ENCODE measurements at places on chromosomes 7 and 10. TPM values are rescaled to one million over a fixed set of nuclear protein-coding genes. Genes with fewer than 3 reads are reported as not detected.

Gene SLC26A5
- 0.55 TPM for total RNA-seq

- no peaks in the 10 kb centered on the region for H3K4me1 ChIP-seq
- no peak for DNase-seq
- no peak overlapping the region for H3K4me3 ChIP-seq
- H3K36me3 ChIP-seq, result no peaks in the 10 kb centered on the region
- H3K27ac ChIP-seq, result no peak overlapping the region
Observed at GRCh38 chr7:114212721-114213429, 201.7 kb upstream of the FOXP2 start.

DNA sequence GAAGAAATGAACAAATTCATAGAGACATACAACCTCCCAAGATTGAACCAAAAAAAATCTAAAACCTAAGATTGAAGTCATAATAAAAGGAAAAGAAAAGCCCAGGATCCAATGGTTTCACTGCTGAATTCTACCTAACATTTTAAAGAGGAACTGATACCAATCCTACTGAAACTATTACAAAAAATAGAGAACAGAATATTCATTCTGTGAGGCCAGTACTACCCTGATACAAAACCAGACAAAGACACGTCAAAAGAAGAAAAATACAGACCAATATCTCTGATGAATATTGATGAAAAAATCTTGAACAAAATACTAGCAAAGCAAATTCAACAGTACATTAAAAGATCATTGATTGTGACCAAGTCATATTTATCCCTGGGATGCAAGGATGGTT is 128.5 kb upstream of the STEAP1 start:
- H3K36me3 ChIP-seq, result no peaks in the 10 kb centered on the region
- no peak overlapping the region for H3K27ac ChIP-seq
- no peak overlapping the region for H3K4me3 ChIP-seq
- no peak for DNase-seq
- no peaks in the 10 kb centered on the region for H3K27me3 ChIP-seq

- DNase-seq, result peak; percentile 71
- no peaks in the 10 kb centered on the region for H3K27me3 ChIP-seq
- H3K4me1 ChIP-seq, result peaks cover 46% of the 10 kb centered on the region
- peaks cover 27% of the 10 kb centered on the region for H3K36me3 ChIP-seq
- no peak overlapping the region for H3K27ac ChIP-seq
Observed at GRCh38 chr10:79346388-79347225, 662 bp upstream of the PPIF start.

- peaks cover 73% of the 10 kb centered on the region for H3K4me1 ChIP-seq
- peaks cover 12% of the 10 kb centered on the region for H3K36me3 ChIP-seq
- peak overlapping the region; percentile 35 for H3K27ac ChIP-seq
Observed at GRCh38 chr10:132400547-132401151, 3.6 kb downstream of the PWWP2B start.

DNA sequence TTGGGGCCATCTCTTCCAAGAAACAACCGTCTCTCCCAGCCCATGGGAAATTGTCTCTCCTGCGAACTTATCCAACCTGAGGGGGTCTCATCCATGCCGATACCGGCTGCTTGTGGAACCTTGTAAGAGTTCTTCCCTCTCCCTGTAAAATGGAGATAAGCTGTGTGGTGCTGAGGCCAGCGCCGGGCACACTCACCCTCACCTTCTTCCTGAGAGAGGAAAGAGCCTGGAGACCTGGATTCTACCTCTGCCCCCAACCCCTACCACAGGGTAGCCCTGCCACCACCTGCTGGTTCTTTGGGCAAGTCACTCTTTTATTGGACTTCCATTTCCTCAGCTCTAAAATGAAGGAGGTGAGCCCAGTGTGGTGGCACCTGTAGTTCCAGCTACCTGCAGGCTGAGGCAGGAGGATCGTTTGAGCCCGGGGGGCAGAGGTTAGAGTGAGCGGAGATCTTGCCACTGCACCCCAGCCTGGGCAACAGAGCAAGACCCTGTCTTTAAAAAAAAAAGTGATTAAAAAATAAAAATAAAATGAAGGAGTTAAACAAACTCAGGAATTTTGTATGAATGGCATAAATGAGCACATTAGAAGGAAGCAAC is 38.4 kb upstream of the PSAP start:
- peaks cover 30% of the 10 kb centered on the region for H3K4me1 ChIP-seq
- no peak for DNase-seq
- no peaks in the 10 kb centered on the region for H3K27me3 ChIP-seq
- H3K4me3 ChIP-seq, result peak overlapping the region; percentile 50
- H3K27ac ChIP-seq, result peak overlapping the region; percentile 86

DNA sequence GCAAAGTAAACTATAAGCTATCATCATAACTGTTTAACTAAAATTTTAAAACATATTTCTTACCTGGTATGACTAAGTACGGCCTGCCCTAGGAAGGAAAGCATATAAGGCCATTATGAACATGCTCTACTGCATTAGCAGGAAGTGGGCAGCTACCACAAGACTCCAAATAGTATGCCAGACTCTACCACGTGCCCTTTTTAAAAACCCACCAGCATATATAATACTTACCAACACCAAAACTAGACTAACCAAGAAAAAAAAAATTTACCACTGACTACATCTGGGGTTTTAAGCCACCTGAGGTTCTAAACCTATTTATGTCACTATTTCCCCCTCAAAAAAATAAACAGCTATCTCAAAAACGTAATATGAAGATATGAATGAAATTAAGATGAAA is 30.1 kb downstream of the NUDCD3 start:
- peaks cover 2% of the 10 kb centered on the region for H3K4me1 ChIP-seq
- H3K27ac ChIP-seq, result no peak overlapping the region
- H3K27me3 ChIP-seq, result no peaks in the 10 kb centered on the region
- no peak overlapping the region for H3K4me3 ChIP-seq

DNA sequence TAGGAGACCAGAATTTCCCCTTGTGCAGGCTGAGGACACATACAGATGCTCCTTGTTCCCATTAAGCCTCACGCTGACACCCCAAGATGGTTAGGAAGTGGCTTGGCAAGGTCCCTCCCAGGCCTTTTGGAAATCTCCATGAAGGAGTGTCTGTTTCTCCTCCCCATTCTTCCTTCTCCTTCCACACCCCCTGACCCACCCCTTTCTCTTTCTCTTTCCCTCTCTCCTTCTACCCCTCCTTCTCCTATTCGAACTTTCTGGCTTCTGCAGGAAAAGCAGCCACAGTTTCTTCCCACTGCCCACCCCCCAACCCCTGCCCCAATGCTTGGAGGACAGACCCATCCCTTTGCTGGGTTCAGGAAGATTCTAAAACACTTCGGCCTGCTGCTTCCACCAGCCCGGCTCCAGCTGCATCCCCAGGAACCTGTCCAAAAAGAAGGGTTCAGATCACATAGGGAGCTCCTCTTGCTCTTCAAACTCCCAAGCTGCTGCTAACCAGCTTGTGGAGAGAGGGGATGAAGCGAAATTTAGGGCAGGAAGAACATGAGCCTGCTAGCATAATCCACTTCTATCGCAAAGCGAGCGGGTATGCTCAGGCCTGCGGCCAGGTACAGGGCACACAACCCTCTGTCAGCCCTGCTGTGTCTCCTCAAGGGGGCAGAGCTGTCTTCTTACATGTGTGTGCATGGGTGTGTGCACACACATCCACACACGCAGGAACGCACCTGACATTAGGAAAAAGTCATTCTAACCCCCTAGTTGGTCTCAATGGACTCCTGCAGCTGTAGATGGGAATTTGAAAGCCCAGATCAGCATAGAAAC is 80.4 kb downstream of the PPP1R3C start:
- no peak for DNase-seq
- peaks cover 26% of the 10 kb centered on the region for H3K4me1 ChIP-seq
- no peak overlapping the region for H3K27ac ChIP-seq
- no peaks in the 10 kb centered on the region for H3K27me3 ChIP-seq

DNA sequence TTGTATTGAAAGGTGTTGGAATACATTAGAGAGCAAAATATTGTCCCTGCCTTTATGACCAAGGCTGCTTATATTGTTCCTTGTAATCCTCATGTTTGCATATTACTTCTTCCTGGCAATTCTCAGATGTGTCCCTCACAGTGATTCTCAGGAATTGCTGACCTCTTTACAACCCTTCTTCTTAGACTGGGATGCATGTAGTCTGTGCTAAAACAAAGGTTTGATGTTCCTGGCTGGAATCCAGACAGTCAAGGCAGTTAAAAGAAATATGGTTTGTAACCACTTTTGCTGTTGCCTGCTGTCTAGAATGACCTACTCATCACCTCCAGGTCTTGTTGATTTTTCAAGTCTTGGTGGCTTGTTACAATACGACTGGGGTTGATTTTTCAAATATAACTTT is 367.6 kb downstream of the HGF start:
- no peaks in the 10 kb centered on the region for H3K36me3 ChIP-seq
- H3K27me3 ChIP-seq, result no peaks in the 10 kb centered on the region
- DNase-seq, result no peak

DNA sequence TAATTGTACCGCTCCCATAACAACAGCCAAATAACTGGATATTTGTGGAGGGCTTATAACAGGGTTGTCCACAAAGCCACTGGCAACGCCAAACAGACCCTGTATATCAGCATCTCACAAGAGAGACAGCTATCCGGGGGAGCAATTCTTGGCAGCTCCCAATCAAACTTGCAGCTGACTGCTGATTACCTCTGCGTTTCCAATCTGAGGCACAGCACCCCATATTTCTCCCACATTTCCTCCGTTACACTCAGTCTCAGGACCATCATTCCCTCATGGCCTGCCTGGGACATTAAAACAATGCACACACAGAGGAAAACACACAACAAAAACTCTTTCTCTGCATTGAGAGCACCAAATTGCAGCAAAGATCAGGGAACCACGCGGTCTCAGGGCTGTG is 67.8 kb upstream of the SDK1 start:
- H3K36me3 ChIP-seq, result no peaks in the 10 kb centered on the region
- no peak overlapping the region for H3K4me3 ChIP-seq
- peaks cover 3% of the 10 kb centered on the region for H3K27me3 ChIP-seq
- no peaks in the 10 kb centered on the region for H3K4me1 ChIP-seq

Gene NUTM2E
- not detected for total RNA-seq

Gene MRLN
- total RNA-seq, result not detected

DNA sequence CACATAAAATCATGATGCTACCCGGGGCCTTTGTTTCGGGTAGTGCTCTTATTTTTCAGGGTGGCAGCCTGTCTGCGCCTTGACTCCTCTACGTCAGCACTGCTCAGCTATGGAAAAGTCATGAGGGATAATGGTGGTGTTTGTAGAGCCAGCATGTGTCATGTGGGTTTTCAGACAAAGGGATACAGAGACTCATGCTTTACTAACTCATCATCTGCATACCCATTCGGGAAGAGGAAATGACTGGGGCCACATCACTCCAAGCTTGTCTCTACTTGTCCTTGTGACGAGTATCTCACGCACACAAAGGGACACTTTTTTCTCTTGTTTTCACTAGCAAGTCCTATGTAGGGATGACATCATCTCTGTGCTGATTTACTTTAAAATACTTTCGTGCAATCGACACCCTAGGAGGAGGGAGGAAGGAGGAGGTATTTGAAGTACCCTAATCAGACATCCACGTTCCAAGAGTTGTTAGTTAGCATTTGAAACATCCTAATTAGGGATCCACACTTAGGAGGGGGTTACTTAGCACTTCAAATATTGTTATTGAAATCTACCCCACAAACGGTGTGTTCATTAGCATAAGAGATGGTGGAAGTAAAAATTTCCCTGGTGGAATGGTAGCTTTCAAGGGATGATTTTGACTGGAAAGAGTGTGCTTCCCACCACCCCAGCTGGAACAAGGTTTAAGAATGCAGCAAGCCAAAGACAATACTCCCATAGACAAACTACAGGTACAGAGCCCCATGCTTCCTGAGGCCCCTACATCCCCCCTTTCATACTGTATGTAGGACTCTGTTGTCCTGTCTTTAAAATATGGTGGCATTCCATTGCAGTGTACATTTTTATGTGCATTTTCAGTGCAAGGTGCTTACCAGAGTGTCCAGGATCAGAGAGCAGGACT is 52.0 kb downstream of the THNSL1 start:
- no peaks in the 10 kb centered on the region for H3K36me3 ChIP-seq
- no peak overlapping the region for H3K4me3 ChIP-seq
- no peaks in the 10 kb centered on the region for H3K27me3 ChIP-seq
- no peak for DNase-seq
- H3K4me1 ChIP-seq, result no peaks in the 10 kb centered on the region

DNA sequence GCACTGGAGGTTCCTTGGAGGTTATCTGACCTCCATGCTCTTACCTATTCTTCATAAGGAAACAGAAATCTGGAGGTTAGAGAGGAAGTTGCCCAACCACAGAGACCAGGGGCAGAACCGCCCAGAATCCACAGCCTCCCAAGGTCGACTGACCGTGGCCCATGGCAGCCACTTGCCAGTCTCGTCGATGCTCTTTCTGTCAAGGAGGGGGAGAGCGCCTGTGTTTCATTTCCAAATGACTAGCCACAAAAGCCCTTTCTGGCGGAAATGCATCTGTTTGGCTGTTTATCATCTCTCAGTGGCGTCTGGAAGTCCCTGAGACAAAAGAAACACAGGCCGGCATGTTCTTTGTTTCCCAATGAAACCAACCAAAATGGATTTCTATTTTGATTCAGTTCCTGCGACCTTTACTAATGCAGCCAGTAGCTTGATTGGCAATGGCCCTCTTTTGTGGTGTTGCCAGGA is 2.9 kb downstream of the RAMP3 start:
- H3K27ac ChIP-seq, result no peak overlapping the region
- H3K27me3 ChIP-seq, result peaks cover 15% of the 10 kb centered on the region
- no peaks in the 10 kb centered on the region for H3K36me3 ChIP-seq
- peak; percentile 29 for DNase-seq
- H3K4me3 ChIP-seq, result no peak overlapping the region

Gene COL26A1
- not detected for total RNA-seq

GRCh38 chr10:12799144-12799543 is 202.4 kb downstream of the CCDC3 start:
- no peaks in the 10 kb centered on the region for H3K27me3 ChIP-seq
- H3K4me1 ChIP-seq, result no peaks in the 10 kb centered on the region
- H3K4me3 ChIP-seq, result no peak overlapping the region
- no peaks in the 10 kb centered on the region for H3K36me3 ChIP-seq
- H3K27ac ChIP-seq, result no peak overlapping the region
- DNase-seq, result no peak

DNA sequence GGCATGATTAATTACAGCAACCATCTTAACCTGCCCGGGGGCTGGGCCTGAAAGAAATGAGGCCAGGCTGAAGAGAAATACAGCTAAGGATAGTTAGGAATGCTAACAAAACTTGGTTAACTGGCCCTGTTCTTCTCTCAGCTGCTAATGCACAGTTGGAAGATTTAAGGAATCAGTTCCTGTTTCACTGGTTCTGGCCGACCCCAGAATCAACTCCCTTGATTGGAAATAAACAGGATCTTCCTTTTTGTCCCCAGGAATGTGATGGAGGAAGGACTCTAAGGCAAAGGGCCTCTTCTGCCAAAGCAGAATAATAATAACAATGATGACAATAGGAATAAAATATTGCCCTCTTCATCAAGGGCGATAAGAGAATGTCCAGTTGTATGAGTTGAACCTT is 3.5 kb upstream of the LRMDA start:
- no peaks in the 10 kb centered on the region for H3K27me3 ChIP-seq
- H3K36me3 ChIP-seq, result no peaks in the 10 kb centered on the region
- H3K27ac ChIP-seq, result no peak overlapping the region
- H3K4me1 ChIP-seq, result peaks cover 52% of the 10 kb centered on the region
- DNase-seq, result no peak

Measured in suprapubic skin (tissue), 4 donors.